ENCODE measurements at places on chromosomes 6 and 20. TPM values are rescaled to one million over a fixed set of nuclear protein-coding genes. Genes with fewer than 3 reads are reported as not detected.

DNA sequence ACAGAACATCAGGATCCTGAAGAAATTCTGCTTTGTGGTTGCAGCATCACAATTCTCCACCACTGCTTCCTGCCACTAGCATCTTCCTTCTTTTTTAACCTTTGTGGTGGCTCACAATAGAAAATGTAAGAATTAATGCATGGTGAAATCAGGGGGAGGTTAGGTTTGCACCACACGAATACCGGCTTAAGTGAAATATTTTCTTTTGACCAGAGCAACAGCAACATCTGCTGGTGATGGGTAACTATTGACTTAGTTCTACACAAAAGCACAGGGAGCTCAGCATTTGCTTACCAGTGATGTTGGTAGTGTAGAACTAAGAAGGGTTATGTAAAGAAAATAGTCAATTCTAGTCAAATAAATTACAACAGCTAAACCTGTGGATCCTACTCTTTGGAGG, 280.5 kb downstream of the SYNE1 start:
- no peaks in the 10 kb centered on the region for H3K4me1 ChIP-seq
- H3K4me3 ChIP-seq = no peak overlapping the region
- H3K27ac ChIP-seq = no peak overlapping the region
- no peaks in the 10 kb centered on the region for H3K27me3 ChIP-seq

DNA sequence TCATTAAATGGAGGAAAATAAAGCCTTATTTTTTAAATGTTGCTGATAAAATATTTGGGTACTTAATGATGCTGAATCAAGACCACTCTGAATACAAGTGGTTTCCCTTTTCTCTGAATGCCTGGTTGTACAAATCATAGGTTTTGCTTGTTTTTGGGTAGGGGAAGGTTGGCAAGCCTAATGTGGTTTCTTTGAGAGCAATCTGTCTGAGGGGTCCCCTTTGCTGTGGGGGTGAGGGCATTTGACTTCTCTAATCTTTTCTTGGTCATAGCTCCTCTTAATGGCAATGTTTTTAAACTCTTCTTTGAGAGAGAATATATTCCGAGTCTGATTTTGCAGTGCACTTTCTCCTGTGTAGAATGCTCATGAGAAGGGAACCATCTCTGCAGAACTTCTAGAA, 99.2 kb downstream of the SOX4 start:
- no peak overlapping the region for H3K27ac ChIP-seq
- DNase-seq = no peak
- no peaks in the 10 kb centered on the region for H3K36me3 ChIP-seq
- no peaks in the 10 kb centered on the region for H3K4me1 ChIP-seq

The TMEM200A gene
- total RNA-seq = 7.6 TPM

GRCh38 chr20:8390500-8390899, 258.4 kb downstream of the PLCB1 start:
- H3K4me3 ChIP-seq = no peak overlapping the region
- H3K27ac ChIP-seq = no peak overlapping the region
- no peaks in the 10 kb centered on the region for H3K27me3 ChIP-seq

The PXMP4 gene
- total RNA-seq = 47.5 TPM

GRCh38 chr20:11234181-11234580, 560.4 kb upstream of the JAG1 start:
- H3K4me3 ChIP-seq = no peak overlapping the region
- no peaks in the 10 kb centered on the region for H3K27me3 ChIP-seq
- no peak overlapping the region for H3K27ac ChIP-seq
- H3K36me3 ChIP-seq = no peaks in the 10 kb centered on the region
- no peak for DNase-seq
- peaks cover 3% of the 10 kb centered on the region for H3K4me1 ChIP-seq

The MUC22 gene
- total RNA-seq = 0.20 TPM

The SLX4IP gene
- total RNA-seq = 6.9 TPM

DNA sequence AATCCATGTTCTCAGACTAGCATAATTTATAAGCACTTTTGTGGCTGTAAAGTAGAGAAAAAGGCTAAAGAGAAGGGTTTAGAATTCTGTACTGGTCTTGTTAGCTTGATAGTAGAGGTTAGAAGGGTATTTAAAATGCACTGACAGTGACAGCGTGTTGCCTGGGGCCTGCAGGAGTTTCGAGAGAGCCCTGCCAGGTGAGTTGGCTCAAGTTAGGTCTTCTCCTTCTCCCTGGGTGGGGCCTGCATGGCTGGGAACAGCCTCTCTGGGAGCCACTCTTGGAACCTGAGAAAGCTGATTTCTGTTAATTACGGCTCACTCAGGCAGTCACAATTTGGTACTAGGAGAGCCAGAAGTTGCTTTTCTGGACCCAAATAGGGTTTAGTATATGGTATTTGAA, 103.7 kb downstream of the ARID1B start:
- H3K27ac ChIP-seq = no peak overlapping the region
- H3K36me3 ChIP-seq = no peaks in the 10 kb centered on the region
- no peak overlapping the region for H3K4me3 ChIP-seq
- no peak for DNase-seq
- H3K4me1 ChIP-seq = peaks cover 51% of the 10 kb centered on the region

DNA sequence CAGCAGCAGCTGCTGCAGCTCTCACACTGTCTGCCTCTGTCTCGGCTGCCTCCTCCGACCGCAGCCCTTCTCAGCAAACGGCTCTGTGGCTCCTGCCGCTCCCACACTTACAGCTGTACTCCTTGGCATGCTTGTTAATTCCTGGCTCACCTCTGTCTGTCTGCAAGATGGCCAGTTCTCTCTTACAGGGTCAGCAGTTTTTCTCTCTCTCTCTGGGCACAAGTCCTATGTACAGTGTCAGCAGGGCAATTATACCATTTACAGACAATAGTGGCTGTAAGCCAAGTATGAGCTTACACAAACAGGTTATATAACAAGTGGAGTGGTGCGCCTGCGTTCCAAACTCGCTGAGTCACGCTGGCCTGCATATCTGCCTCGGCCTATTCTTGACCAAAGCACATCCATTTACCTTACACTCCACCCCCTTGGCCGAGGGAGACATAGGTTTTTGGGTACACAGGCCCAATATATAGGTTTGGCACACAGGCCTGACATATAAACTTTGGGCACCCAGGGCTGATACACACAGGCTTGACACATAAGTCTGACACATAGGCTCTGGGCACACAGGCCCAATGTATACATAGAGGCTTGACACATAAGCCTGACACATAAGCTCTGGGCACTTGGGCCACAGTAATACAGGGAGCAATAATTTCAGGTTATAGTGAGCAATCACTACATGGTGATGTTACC, 4.4 kb downstream of the ZKSCAN3 start:
- no peak for DNase-seq
- peaks cover 12% of the 10 kb centered on the region for H3K4me1 ChIP-seq
- H3K27me3 ChIP-seq = no peaks in the 10 kb centered on the region
- H3K4me3 ChIP-seq = no peak overlapping the region
- H3K36me3 ChIP-seq = no peaks in the 10 kb centered on the region

The NMBR gene
- not detected for total RNA-seq

GRCh38 chr20:50085481-50086365, 27.2 kb downstream of the UBE2V1 start:
- peaks cover 53% of the 10 kb centered on the region for H3K36me3 ChIP-seq
- H3K4me1 ChIP-seq = peaks cover 27% of the 10 kb centered on the region
- no peaks in the 10 kb centered on the region for H3K27me3 ChIP-seq

The SOX4 gene
- total RNA-seq = 23.4 TPM

The SASH1 gene
- total RNA-seq = 53.5 TPM

The HMGCLL1 gene
- 4.5 TPM for total RNA-seq

The CLVS2 gene
- total RNA-seq = not detected

The OR2J3 gene
- total RNA-seq = not detected

DNA sequence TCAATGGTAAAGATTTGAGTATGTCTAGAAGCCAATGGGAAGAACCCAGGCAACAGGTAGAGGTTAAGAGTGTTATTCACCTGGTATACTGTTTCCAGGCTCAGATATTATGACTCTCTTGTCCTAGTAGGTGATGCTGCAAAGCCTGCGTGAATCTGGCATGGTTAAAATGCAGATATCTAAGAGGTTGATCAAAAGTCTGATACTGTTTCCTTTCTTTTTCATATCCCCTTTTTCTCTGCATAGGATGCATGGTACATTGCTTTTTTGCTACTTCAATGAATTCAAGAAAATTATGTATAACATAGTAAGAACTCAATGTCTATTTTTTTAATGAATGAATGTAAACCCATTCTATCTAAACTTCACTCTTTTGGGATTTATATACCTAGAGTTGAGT, 284.3 kb upstream of the KHDRBS2 start:
- no peak overlapping the region for H3K27ac ChIP-seq
- H3K4me3 ChIP-seq = no peak overlapping the region
- H3K27me3 ChIP-seq = no peaks in the 10 kb centered on the region
- no peak for DNase-seq

DNA sequence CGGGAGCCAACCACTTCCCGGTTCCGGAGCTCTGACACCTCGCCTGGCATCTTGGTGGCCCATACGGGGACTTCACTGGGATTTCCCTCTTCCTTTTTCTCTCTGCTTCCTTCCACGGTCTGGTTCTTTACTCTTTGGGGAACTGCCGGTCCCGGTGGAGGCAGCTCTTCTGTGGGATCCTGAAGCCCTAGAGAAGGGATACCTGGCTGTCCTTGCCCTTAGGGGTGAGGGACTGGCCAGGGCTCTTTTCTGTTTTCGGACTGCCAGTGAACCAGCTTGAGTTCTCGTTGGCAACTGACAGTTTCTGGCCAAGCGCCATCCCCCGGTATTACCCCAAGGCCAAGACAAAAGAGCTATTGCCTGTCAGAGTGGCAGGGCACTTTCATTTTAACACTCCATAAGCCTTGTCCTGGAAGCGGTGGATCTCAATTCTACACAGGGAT, 880 bp upstream of the CPXM1 start:
- no peak overlapping the region for H3K27ac ChIP-seq
- no peaks in the 10 kb centered on the region for H3K36me3 ChIP-seq
- no peak for DNase-seq
- H3K27me3 ChIP-seq = peaks cover 53% of the 10 kb centered on the region
- peaks cover 25% of the 10 kb centered on the region for H3K4me1 ChIP-seq

- H3K27me3 ChIP-seq = no peaks in the 10 kb centered on the region
- no peak overlapping the region for H3K27ac ChIP-seq
- H3K36me3 ChIP-seq = no peaks in the 10 kb centered on the region
- H3K4me1 ChIP-seq = no peaks in the 10 kb centered on the region
These were observed 72.5 kb downstream of the FLRT3 start for GRCh38 chr20:14264869-14265268.

DNA sequence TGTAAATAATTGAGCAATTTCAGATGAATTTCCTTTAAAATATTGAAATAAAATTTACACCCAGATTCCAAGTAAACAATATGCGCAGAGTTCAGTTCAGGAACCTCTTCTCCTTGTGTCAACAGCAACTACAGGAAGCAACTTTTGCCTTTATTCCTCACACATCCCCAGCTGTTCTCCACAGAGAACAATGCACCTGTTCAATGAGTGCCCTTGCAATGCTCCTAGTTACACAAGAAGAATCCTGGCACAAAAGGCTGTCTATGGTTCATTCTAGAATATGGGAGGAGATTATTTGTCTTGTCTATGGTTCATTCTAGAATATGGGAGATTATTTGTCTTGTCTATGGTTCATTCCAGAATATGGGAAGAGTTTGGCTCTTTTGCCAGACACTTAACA, 454.9 kb downstream of the BTBD3 start:
- no peak overlapping the region for H3K4me3 ChIP-seq
- H3K36me3 ChIP-seq = no peaks in the 10 kb centered on the region
- no peak overlapping the region for H3K27ac ChIP-seq

DNA sequence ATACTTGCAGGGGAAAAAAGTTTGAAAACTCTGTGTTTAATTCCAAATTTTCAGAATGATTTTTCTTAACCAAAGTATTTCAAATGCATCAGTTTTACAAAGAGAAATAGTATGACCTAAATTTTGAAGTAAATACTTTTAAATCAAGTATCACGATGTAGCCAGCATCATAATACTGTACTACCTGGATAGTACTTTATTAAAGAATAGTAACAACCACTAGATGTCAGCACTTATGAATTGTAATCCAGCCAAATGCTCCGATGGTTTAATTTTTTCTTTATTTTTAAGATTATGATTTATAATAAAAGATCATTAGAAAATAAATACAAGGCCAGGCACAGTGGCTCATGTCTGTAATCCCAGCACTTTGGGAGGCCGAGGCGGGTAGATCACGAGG, 37.2 kb upstream of the HACE1 start:
- H3K27ac ChIP-seq = no peak overlapping the region
- H3K27me3 ChIP-seq = no peaks in the 10 kb centered on the region
- no peak for DNase-seq
- H3K4me3 ChIP-seq = no peak overlapping the region
- H3K36me3 ChIP-seq = no peaks in the 10 kb centered on the region
- no peaks in the 10 kb centered on the region for H3K4me1 ChIP-seq

The DNAH8 gene
- total RNA-seq = 0.03 TPM

Measured in left lung (tissue), 14 donors.